Activated naive CD4-positive, alpha-beta T cell (primary cell): ENCODE measurements at places on chromosomes 6 and 20.

DNA sequence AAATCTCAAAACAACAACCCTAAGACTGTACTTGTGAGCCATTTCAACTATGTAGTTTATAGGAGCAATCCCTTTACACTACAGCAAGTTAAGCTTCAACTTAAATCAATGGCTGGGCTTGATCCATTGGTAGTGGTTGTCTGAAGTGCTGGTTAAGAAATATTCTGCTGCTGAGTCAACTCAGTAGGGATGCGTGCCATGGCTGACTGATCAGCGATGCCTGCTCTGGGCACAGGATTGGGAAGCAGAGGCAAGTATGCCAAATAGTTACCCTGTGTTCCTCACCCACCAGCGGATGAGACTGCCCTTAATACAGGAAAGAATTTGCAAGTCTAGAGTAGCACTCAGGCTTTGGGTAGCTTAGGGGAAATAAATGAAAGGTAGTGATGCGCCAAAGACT lies 41.5 kb downstream of the GCM1 start:
- no peak for DNase-seq

- no peak for DNase-seq
These were observed 68.2 kb downstream of the FAM120B start for GRCh38 chr6:170374571-170375444.

DNA sequence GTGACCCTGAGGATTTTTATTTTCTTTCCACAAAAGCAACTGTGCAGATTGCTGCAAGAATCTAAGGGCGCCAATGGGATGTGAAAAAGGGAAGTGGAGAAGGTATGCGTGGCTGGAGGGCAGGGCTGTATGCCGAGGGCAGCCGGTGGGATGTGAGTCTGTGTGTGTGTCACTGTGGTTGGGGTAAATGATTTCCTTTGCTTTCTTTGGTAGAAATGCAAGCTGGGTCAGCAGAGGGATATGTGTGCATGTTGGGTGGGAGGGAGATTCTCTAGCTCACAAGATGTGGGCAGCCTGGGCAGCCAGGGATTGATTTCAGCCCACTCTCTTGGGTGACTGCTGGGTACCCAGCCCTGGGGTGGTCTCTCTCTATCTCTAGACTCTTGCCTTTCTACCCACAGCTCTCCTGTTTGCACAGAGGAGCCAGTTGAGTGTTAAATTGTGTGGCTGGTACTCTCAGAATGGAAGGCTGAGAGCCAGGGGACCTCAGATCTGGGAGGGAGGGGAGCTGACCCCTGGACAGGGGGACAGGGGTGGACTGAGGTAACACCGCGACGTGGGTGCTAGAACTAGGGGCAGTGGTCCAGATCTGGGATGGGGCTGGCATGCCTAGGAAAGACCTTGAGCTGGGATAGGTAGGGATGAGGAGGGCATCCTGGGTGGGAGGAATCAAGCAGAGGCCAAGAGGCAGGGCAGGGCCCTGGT lies 136.8 kb upstream of the RNF24 start:
- no peak for DNase-seq

DNA sequence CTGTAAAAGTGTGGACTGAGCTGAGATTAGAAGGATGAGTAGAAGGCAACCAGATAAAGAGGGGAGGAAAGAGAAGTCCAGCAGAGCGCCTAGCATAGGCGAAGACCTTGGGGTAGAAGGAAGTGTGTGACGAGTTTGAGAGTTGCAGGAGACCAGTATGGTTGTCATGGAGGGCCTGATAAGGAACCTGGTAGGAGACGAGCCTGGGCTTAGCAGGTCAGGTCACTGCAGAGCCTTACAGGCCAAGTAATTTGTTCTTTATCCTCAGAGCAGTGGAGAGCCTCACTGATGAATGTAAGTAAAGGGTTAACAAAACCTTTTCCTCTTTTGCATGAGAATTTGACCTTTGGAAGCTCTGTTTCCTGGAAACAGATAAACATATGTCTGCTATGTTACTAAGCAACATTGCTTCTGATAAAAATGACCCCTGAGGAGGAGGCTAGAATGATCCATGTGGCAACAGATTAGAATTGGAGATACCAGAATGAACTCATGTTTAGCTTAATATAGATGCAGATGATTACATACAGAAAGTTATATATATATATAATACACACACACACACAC lies 2.9 kb upstream of the TMEM74B start:
- DNase-seq: no peak

- no peak for DNase-seq
These were observed 235.2 kb upstream of the NOX3 start for GRCh38 chr6:155690820-155691219.

- DNase-seq: no peak
These were observed 46.1 kb downstream of the CHD6 start for GRCh38 chr20:41572010-41572572.

GRCh38 chr6:8238773-8239683 lies 136.7 kb upstream of the EEF1E1 start:
- no peak for DNase-seq

DNA sequence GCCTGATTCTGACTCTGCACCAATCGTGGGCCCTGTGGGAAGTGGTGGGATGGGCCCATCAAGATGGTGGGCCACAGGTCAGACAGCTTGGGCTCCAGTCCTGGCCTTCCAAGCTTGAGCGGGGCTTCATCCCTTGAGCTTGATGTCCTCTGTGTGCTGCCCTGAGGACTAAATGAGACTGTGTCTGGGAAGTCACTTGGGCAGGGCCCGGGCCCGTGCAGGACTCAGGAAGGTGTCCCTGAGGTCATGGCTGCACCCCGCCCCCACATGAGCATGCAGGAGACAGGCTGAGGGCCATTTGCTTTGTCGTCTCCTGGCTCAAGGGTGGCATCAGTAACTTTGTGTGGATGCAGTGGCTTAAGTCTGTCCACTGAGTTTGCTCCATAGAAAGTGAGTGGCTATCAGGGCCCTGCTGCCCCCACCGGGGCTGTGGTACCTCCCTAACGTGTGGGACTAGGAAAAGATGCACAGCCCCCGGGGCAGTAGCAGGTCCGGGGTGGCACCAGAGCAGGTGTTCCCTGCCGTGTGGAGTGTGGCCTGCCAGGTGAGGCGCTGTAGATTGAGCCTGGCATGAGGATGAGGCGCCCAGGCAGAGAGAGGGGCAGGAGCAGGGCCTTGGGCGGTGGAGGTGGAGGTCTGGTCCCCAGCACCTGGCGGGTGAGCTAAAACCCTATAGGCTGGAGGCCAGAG lies 298.6 kb downstream of the TAF4 start:
- no peak for DNase-seq
